Neuronal stem cell (in vitro differentiated cells): ENCODE measurements at places on chromosomes 7 and 10.

- no peak for DNase-seq
Observed at GRCh38 chr7:121271916-121272315, 56.9 kb upstream of the WNT16 start.

- no peak for DNase-seq
Observed at GRCh38 chr10:43689618-43689954, 40.9 kb upstream of the ZNF32 start.

DNA sequence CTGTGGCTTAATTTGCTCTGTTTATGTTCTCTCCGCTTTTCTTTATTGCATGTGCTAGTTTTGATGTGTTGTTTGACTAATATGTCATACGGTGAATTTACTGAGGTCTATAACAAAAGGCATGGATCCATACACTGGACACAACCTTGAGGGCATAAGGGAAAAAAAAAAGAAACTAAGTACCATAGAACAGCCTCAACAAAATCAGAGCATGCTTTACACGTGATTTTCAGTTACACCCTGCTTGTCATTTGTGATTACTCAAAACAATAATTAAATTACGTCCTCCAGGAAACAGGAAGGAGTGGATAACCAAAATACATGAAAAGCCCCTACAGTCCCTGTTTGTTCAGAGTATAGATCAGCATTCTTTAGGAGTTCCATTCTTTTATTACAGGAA is 150.5 kb downstream of the CRPPA start:
- DNase-seq = no peak

GRCh38 chr10:78655979-78656378 is 412.8 kb upstream of the ZMIZ1 start:
- DNase-seq = no peak

DNA sequence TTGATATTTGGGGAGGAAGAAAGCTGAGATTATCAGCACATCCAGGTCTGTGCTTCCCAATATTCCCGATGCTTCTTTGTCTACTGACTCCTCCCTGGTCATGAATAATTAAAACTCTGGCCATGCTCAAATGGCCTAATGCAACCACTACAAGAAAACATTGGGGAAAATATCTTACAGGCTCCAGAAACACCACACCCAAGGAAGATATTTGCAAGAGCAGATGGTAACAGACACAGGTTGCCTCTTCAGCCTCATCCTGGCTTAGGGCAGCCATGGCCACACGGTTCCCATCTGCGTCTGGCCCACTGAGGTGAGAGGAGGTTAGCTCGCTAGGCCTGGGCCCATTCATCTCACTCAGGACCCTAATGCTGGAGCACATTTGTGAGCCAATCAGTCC is 108.4 kb upstream of the SDK1 start:
- no peak for DNase-seq

- no peak for DNase-seq
Observed at GRCh38 chr7:8932751-8933150, 499.3 kb downstream of the NXPH1 start.

GRCh38 chr7:94425546-94425945 is 30.9 kb downstream of the COL1A2 start:
- DNase-seq = no peak
